ENCODE measurements at places on chromosomes 13 and 19.

DNA sequence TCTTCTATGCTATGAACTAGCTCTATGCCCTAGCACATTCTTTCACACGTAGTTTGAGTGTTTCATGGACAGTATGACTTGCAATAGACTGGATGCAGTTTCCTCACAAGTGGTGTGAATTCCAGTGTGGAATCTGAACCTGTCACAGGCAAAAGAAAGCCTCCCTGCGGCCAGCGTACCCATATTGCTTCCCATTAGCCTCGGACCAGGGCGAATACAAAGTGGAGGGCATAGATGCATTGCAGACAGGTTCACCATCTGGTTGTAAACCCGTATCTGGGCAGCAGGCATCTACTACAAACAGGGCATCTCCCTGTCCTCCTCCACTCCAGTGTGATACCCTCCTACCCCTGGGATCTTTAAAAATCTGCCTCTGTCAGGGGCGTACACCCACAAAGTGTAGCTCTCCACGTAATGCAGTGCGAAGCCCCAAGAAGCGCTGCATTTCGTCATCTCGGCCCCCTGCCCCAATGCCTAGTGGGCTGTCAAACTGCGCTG is 1.4 kb upstream of the CIC start:
- no peak for DNase-seq

- DNase-seq = no peak
Observed at GRCh38 chr13:27391471-27391870, 32.9 kb upstream of the GTF3A start.

DNA sequence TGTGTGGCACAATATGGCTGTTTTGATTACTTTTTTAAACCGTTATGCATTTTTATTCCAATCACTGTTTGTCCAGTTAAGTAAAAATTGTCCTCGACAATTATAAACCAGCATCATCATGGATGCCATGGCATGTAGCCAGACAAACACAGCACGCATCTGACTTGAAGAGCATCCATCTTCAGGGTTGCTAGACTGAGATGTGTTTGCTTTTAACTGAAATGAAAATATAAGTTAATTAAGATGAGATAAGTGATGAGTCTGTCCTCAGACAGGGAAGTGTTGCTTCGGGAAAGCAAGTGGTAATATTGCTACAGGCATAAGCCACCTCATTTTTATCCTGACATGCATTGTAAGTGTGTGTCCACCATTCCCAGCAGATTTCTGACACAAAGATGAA is 92.8 kb upstream of the TPP2 start:
- no peak for DNase-seq

GRCh38 chr13:112877976-112878955 is 90.7 kb upstream of the MCF2L start:
- no peak for DNase-seq

GRCh38 chr13:31968473-31968872 is 63.1 kb upstream of the FRY start:
- DNase-seq = no peak

GRCh38 chr19:48560095-48560530 is 8.1 kb downstream of the SULT2B1 start:
- DNase-seq = peak; percentile 7

All from CD4-positive, alpha-beta T cell treated with Interleukin-6 for 4 hours (primary cell).